ENCODE measurements at places on chromosomes 16 and 17. TPM values are rescaled to one million over a fixed set of nuclear protein-coding genes. Genes with fewer than 3 reads are reported as not detected.

DNA sequence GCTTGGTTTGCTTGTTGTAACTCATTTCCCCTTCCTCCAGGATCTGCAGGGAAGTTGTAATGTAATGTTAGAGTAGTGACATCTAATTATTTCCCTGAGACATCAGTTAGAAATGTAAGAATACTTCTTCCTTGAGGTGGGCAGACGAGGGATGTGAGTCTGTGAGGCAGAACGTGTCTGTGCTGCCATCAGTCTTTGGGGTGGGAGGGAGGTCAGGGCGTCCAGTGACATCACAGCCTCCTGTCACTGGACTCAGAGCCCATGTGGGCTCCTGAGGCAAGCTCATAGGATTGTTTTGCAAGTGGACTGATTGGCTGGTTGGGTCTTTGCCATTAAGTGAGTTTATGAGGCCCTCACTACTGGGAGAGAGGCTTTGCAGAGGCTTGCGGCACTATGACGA lies 188.8 kb downstream of the CCDC182 start:
- no peak overlapping the region for H3K4me3 ChIP-seq
- no peaks in the 10 kb centered on the region for H3K36me3 ChIP-seq
- no peaks in the 10 kb centered on the region for H3K27me3 ChIP-seq
- no peak overlapping the region for H3K27ac ChIP-seq
- no peak for DNase-seq
- no peaks in the 10 kb centered on the region for H3K4me1 ChIP-seq

DNA sequence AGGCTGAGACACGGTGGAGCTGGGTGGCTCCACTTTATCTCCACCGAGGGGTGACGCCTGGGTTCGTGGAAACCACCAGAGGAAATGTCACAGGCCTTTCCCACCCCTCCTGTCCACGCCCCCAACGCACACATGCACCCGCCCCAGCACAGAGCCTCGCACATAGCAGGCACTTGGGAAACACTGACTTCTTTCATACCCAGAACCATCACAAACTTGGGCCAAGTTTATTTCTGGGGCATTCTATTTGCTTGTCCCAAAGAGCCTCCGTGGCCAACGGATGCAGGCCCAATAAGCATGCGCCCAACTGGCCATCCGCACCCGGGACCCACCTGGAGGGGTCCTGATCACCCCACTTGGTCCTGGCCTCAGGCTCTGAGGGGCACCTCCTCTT lies 3.3 kb downstream of the BCAR1 start:
- H3K27me3 ChIP-seq: no peaks in the 10 kb centered on the region
- H3K4me3 ChIP-seq: no peak overlapping the region
- no peak for DNase-seq
- no peaks in the 10 kb centered on the region for H3K36me3 ChIP-seq
- H3K27ac ChIP-seq: peak overlapping the region; percentile 87

DNA sequence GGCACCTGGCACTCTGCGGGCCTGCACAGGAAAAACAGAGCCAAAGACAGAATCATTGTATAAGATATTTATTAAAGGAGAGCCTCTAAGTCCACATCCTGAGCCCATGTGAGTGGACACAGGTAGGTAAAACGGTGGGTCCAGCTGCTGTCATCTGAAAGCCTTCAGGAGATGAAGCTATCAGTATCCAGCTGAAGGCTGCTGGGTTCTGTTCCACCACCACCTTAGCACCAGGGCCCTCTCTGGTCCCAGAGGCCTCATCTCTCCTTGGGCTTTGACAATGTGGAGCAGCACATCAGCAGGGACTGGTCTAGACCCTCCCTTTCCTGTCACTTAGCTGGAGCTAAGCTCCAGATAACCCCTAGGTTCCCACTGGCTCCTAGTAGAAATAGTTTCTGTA lies 7.3 kb downstream of the TMEM106A start:
- no peaks in the 10 kb centered on the region for H3K36me3 ChIP-seq
- H3K27ac ChIP-seq: no peak overlapping the region
- H3K27me3 ChIP-seq: no peaks in the 10 kb centered on the region

- H3K4me1 ChIP-seq: no peaks in the 10 kb centered on the region
- no peaks in the 10 kb centered on the region for H3K36me3 ChIP-seq
- DNase-seq: no peak
- H3K27ac ChIP-seq: no peak overlapping the region
Observed at GRCh38 chr17:77465358-77466041, 324.7 kb downstream of the SEC14L1 start.

- no peaks in the 10 kb centered on the region for H3K27me3 ChIP-seq
- H3K4me1 ChIP-seq: no peaks in the 10 kb centered on the region
- no peak overlapping the region for H3K27ac ChIP-seq
- no peak overlapping the region for H3K4me3 ChIP-seq
- DNase-seq: no peak
Observed at GRCh38 chr16:56814537-56815432, 50.2 kb upstream of the SLC12A3 start.

GRCh38 chr16:23156110-23156509 lies 6.9 kb upstream of the USP31 start:
- H3K4me1 ChIP-seq: no peaks in the 10 kb centered on the region
- no peaks in the 10 kb centered on the region for H3K27me3 ChIP-seq
- no peak for DNase-seq
- no peak overlapping the region for H3K4me3 ChIP-seq
- H3K36me3 ChIP-seq: no peaks in the 10 kb centered on the region

DNA sequence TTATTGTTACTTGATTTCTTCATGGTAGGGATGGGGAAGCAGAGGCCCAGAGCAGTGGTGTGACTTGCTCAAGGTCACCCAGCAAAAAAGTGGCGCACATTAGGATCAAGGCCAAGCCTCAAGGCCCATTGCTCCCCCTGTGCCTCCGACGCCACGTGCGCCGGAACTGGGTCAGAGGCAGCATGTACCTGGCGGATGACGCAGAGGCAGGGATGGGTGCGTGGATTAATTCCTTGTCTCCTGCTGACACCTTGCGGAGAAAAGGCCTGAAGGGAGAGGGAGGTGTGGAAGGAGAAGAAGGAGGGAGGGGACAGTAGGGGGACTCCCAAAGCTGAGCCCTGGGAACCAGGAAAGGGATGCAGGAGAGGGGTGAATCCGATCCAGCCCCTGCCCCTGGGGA lies 18.5 kb downstream of the SBK1 start:
- no peaks in the 10 kb centered on the region for H3K36me3 ChIP-seq
- no peak for DNase-seq
- H3K27me3 ChIP-seq: no peaks in the 10 kb centered on the region
- H3K4me3 ChIP-seq: no peak overlapping the region
- no peak overlapping the region for H3K27ac ChIP-seq

- no peak overlapping the region for H3K4me3 ChIP-seq
- H3K4me1 ChIP-seq: no peaks in the 10 kb centered on the region
- DNase-seq: no peak
- no peaks in the 10 kb centered on the region for H3K27me3 ChIP-seq
Observed at GRCh38 chr16:80369138-80369958, 171.4 kb upstream of the DYNLRB2 start.

GRCh38 chr17:81091154-81091553 lies 56.2 kb downstream of the BAIAP2 start:
- H3K27ac ChIP-seq: no peak overlapping the region
- H3K36me3 ChIP-seq: no peaks in the 10 kb centered on the region
- DNase-seq: no peak

GRCh38 chr17:27463235-27463677 lies 7.0 kb downstream of the KSR1 start:
- no peaks in the 10 kb centered on the region for H3K4me1 ChIP-seq
- no peak overlapping the region for H3K4me3 ChIP-seq
- H3K36me3 ChIP-seq: no peaks in the 10 kb centered on the region
- no peaks in the 10 kb centered on the region for H3K27me3 ChIP-seq

DNA sequence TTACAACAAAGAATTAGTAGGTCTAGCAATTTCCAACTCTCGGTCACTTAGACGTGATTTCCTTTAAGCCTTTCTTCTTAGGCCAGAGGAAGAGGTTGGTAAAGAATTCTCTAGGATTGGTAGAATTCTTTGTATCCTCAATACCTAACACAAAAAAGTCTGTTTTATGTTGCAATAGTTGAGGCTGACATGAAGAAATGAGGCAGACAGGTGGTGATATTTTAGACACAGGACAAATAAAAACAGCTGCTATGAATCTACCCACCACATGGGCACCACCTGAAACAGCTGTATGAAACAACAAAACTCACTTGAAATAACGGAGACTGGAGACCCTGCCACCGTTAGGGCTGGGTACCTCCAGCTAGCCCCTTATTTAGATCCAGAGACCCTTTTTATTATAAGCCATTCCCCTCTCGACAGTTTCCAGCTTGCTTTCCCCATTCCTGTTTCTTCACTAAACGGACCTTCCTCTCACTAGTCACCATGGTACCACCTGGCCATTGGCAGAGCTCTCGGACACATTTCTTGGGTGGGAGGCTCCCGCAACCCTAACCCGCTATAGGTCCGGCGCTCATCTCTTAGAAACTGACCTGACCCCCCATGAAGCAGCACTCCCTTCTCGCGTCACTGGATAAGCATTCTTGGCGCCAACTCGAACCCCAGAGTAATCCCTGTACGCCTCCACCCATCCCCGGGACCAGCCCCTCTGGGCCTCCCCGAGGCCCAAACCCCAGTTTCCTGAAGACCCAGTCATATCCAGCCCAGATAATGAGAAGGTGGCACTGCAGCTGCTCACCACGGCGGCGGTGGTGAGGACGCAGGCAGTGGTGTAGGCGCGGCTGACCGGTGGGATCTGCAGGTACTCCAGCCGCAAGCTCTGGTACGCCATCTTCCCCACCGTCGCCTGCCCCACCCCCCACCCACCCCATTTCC lies at the start of gene DERL2:
DERL2 (minus strand) TSS at position 909 of the 936 bp plus-strand sequence; CDS start at position 892, 17 bp downstream.
- no peaks in the 10 kb centered on the region for H3K4me1 ChIP-seq
- H3K27me3 ChIP-seq: no peaks in the 10 kb centered on the region
- no peak for DNase-seq
- H3K36me3 ChIP-seq: no peaks in the 10 kb centered on the region
- peak within 1 kb of the TSS; percentile 99 for H3K27ac ChIP-seq
- peak within 1 kb of the TSS; percentile 62 for H3K4me3 ChIP-seq

DNA sequence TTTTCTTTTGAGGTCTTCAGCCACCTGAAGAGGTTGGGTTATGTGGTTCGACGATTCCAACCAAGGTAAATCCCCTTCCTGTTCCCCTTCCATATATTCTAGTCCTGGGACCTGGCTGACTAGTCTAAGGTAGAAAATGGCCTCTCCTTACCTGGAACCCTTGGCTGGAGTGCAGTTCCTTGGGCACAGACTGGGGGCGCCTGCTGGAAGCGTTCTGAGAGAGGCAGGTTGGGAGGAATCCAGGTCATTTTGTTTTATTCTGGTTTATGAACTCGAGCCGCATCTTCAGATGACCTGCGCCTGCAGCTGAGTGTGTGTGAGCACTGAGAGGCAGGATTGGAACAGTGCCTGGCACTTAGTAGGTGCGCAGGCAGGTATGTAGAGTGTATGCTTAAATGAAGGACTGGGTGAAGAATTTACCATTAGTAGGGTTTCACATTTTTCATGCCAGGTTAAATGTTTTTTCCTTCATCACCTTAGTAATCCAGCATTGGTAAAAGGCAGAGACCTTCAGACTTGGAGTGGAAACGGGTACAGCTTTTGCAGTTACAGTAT lies 2.7 kb downstream of the TSEN54 start:
- no peak overlapping the region for H3K4me3 ChIP-seq
- H3K36me3 ChIP-seq: no peaks in the 10 kb centered on the region
- H3K27me3 ChIP-seq: no peaks in the 10 kb centered on the region
- no peaks in the 10 kb centered on the region for H3K4me1 ChIP-seq

DNA sequence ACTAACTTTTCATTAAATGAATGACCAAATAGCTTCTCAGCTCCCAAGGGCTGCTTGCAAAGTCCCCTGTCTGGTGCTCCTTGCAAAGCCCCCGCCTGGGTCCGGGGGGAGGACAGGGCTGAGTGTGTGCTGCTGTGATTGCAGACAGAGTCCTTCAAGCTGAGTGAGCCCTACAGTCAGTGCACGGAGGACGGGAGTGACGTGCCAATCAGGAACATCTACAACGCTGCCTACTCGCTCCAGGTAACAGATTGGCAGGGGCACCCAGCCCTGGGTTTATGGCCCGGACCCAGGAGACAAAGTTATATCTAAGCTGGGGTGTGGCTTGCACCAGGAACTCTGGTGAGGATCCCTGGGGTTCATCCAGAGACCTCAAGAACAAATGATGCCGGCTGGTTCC lies 27.1 kb downstream of the SCNN1G start:
- no peak overlapping the region for H3K4me3 ChIP-seq
- no peaks in the 10 kb centered on the region for H3K27me3 ChIP-seq
- H3K36me3 ChIP-seq: no peaks in the 10 kb centered on the region
- no peak overlapping the region for H3K27ac ChIP-seq
- H3K4me1 ChIP-seq: no peaks in the 10 kb centered on the region

- H3K4me3 ChIP-seq: no peak within 1 kb of the TSS
- no peak for DNase-seq
- no peaks in the 10 kb centered on the region for H3K36me3 ChIP-seq
- no peak within 1 kb of the TSS for H3K27ac ChIP-seq
- no peaks in the 10 kb centered on the region for H3K4me1 ChIP-seq
Observed at GRCh38 chr16:82034981-82035612, at the start of gene HSD17B2. Gene HSD17B2 (plus strand): TSS chr16:82035253. CDS start chr16:82035425, 172 bp downstream.

DNA sequence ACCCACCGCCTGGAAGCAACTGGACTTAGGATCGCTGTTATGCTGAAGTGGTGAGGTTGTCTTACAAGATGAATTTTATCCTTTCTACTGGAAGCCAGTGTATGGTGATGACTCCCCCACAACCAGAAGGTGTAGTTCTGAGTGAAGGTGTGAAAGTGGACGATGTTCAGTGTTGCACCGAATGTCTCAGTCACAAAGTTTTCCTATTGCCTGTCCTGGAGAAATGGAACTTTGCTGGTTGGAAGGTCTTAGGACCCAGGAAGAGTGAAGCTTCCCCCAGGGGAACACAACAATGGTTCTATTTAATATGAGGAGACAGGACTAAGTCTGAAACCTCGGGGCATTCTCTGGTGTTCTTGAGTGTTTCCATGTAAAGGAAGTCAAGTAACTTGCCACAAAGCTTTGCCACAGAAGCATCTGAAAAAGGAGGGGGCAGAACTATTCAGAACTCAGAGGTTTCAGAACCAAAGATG lies 44.2 kb downstream of the USP22 start:
- no peaks in the 10 kb centered on the region for H3K27me3 ChIP-seq
- H3K27ac ChIP-seq: no peak overlapping the region
- DNase-seq: no peak
- no peaks in the 10 kb centered on the region for H3K4me1 ChIP-seq

- no peaks in the 10 kb centered on the region for H3K36me3 ChIP-seq
- H3K27ac ChIP-seq: no peak overlapping the region
- no peak for DNase-seq
- H3K4me3 ChIP-seq: no peak overlapping the region
Observed at GRCh38 chr17:65222214-65222738, 85.1 kb downstream of the RGS9 start.

GRCh38 chr16:68331879-68332410 lies 21.1 kb downstream of the PRMT7 start:
- H3K27me3 ChIP-seq: no peaks in the 10 kb centered on the region
- no peaks in the 10 kb centered on the region for H3K36me3 ChIP-seq
- no peak for DNase-seq
- no peak overlapping the region for H3K4me3 ChIP-seq
- H3K4me1 ChIP-seq: no peaks in the 10 kb centered on the region

GRCh38 chr16:79388396-79388795 lies 212.1 kb downstream of the MAF start:
- no peaks in the 10 kb centered on the region for H3K4me1 ChIP-seq
- H3K27me3 ChIP-seq: no peaks in the 10 kb centered on the region
- no peak for DNase-seq
- no peak overlapping the region for H3K4me3 ChIP-seq
- no peaks in the 10 kb centered on the region for H3K36me3 ChIP-seq

Gene DPEP2NB
- not detected for total RNA-seq

Gene DHX40
- 29.3 TPM for total RNA-seq

Gene KRT12
- not detected for total RNA-seq

Gene CD300A
- total RNA-seq: 10.4 TPM

Gene BCL6B
- total RNA-seq: 16.4 TPM

Gene PCYT2
- total RNA-seq: 20.8 TPM

Gene EVPLL
- total RNA-seq: not detected

Measured in aorta (tissue), 5 donors.